M059J (cell line): ENCODE measurements at places on chromosomes 3 and 15. TPM values are rescaled to one million over a fixed set of nuclear protein-coding genes. Genes with fewer than 3 reads are reported as not detected.

DNA sequence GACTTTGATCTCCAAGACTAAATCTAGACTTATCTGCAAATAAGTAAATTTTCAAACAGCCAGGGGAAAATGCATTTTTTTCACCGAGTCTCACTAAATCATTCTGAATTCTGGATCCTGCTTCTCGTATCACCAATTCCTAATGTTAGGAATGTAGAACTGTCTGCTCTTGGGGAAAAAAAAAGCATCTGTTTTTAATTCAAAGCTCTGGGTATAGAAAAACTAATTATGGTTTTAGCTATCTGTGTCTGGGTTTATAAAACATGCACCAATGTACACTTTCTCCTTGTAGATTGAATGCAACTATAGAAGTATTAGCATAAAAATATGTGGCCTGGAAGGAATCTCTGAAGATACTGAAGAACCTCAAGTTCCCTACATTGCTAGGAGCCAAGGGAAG is 4.8 kb upstream of the CDAN1 start:
- no peak for DNase-seq

LRRC2 gene
- total RNA-seq, result 0.17 and 1.1 TPM in 2 replicates

DNA sequence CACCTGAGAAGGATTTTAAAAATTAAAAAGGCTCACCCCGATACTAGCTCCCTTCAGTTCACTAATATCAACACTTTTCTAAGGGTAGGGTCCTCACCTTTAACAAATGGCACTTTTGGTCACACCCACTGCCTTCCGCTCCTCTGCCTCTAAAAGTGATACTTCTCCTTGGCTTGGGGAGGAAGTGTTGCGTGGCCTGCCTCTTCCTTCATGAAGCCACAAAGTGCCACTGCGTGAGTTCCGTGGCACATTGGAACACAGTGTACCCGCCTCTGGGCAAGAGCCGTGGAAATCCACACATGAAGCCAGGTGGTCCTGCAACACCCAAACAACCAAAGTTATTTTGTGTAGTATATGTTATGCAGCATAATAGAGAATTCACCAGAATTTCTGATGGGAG is 3.9 kb downstream of the B4GALT4 start:
- DNase-seq, result no peak

DNA sequence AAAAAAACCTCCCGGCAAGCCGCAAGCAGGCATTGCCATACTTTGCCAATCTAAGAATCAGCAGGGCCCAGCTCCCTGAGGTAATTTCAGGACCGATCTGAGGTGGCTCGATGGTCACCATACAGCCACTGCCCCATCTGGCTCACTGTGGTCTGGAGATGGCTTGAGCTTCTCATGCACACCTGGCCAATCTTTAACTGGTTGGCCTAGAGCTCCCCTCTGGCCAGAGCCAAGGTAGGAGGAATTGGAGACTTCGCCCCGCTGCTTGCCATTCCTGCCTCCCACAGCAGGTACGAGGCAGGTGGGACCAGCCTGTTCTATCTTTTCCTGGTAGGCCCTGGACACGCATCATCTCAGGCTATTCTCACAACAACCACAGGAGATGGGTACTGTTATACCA is 10.1 kb downstream of the CYP1A2 start:
- DNase-seq, result no peak

COL6A5 gene
- not detected in 2 replicates for total RNA-seq

DNA sequence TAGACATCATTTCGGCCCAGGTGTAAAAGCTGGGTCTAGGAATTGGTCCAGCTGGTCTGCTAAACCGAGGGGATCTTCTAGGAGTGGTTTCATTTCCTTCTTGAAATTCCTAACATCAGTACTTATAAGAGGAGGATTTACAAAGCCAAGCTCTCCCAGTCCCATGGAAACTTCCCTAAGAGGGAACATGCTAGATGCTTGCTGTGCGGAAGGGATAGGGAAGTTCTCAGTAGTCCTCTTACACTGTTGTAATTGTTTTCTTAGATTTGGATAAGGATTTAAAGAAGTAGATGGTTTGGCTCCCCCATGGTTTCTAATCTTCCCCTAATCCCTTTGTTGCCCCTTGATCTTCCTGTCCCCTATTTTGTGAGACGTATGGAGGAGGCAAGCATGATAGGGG is 89.7 kb upstream of the XCR1 start:
- DNase-seq, result no peak

DNA sequence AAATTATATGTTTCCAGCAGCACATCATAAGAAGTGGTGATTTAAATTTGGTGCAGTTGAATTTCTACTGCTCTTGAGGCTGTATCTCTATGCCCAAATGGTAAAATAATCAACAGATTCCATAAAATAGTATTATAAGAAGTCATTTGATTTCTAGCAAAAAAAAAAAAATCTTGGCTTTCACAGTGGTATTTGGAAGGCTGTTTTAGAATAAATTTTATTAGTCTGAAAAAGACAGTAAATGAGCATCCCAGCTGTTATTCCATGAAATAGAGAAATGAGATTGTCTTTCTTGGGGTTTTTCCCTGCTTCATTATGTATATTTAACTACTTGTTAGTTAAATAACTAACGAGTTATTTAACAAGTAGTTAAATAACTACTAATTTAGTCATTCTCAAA is 156.0 kb upstream of the ABI3BP start:
- no peak for DNase-seq

CHRFAM7A gene
- total RNA-seq, result 1.1 and 2.4 TPM in 2 replicates

GRCh38 chr3:57675530-57675929 is 17.3 kb downstream of the DENND6A start:
- DNase-seq, result no peak

KY gene
- total RNA-seq, result 0.66 and 0.76 TPM in 2 replicates

DNA sequence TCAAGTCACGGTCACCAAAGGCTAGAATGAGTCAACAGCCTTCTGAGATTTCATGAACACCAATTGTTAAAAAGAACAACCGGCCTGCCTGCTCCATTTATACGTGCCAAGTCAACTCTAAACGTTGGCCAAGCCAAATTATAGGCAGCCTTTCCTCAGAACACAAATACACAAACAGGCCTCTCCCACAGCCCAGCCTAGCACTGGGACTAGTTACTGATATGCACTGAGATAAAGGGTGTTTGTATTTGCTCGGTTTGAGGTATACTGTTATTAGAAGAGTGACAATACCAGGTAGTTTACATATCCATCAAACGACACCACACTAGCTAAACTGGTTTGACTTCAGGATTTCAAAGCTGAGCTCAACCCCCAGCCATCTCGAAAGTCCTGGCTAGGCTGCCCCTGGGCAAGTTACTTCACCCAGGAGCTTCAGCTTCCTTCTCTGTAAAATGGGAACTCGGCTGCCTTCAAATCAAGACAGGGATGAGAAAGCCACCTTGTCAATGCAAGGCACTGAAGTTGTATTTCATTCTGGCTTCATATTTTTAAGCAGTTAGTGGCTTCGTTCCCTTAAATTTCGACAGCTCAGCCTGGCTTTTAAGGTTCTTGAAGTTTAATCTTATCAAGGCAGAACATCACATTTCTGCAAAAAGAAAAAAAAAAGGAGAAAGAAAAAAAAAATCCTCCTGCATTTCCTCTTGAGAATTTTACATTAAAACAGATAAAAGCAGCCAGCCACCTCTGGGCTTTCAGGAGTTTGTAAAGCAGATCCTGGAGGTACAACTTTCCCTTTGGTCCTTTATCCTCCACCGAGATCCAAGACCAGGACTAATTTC is 4.0 kb downstream of the TLE3 start:
- peak; percentile 10 for DNase-seq

IGF2BP2 gene
- total RNA-seq, result 59.1 and 72.0 TPM in 2 replicates

FMN1 gene
- total RNA-seq, result 5.3 and 7.7 TPM in 2 replicates

- no peak for DNase-seq
Observed at GRCh38 chr3:155944081-155944480, 73.6 kb downstream of the GMPS start.

- no peak for DNase-seq
Observed at GRCh38 chr3:29639578-29640290, 358.9 kb downstream of the RBMS3 start.

GRCh38 chr3:42999212-42999611 is 20.1 kb downstream of the GASK1A start:
- no peak for DNase-seq

FNDC3B gene
- total RNA-seq, result 55.0 and 79.0 TPM in 2 replicates

DNA sequence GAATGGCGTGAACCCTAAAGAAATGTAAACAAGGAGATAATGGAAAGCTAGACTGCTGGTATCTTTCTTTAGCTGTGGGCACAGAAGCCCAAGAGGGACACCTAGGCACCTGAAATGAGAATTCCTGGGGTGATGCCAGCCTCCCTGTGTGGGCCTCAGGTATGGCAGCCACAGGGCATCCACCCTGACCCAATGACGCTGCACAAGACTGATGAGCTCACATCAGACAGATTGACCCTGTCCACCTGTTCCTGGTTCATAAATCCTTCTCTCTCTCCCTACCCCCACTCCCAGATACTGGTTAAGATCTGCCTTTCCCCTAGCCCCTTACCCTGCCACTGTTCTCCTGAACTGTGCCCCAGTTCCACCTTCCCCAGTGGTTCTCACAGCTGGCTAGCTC is 1.5 kb downstream of the GLB1 start:
- no peak for DNase-seq

GRCh38 chr15:47523681-47524475 is 193.4 kb upstream of the SEMA6D start:
- DNase-seq, result peak; percentile 34

GRCh38 chr15:72754096-72754495 is 29.5 kb downstream of the ADPGK start:
- no peak for DNase-seq

GRCh38 chr3:142013326-142013980 is 135.9 kb downstream of the TFDP2 start:
- DNase-seq, result no peak

GRCh38 chr3:52781741-52782140 is 4.3 kb downstream of the ITIH1 start:
- no peak for DNase-seq

GRCh38 chr15:79307251-79307650 is 3.7 kb upstream of the TMED3 start:
- no peak for DNase-seq

- DNase-seq, result no peak
Observed at GRCh38 chr3:63015614-63016309, 140.5 kb upstream of the CADPS start.

LMCD1 gene
- total RNA-seq, result 10.0 and 18.1 TPM in 2 replicates

GRCh38 chr3:88418219-88418618 is 268.5 kb downstream of the C3orf38 start:
- DNase-seq, result no peak

NT5DC2 gene
- 36.5 and 50.0 TPM in 2 replicates for total RNA-seq

- peak; percentile 27 for DNase-seq
Observed at GRCh38 chr3:17905996-17906395, 163.6 kb upstream of the TBC1D5 start.

GAP43 gene
- total RNA-seq, result 0.71 TPM in 1 of 2 replicates, not detected in the other

ROPN1 gene
- not detected in 2 replicates for total RNA-seq

VIPR1 gene
- total RNA-seq, result 0.12 and 0.15 TPM in 2 replicates

MME gene
- 45.1 and 51.7 TPM in 2 replicates for total RNA-seq

- no peak for DNase-seq
Observed at GRCh38 chr3:47746264-47746663, 35.4 kb downstream of the SMARCC1 start.

DNA sequence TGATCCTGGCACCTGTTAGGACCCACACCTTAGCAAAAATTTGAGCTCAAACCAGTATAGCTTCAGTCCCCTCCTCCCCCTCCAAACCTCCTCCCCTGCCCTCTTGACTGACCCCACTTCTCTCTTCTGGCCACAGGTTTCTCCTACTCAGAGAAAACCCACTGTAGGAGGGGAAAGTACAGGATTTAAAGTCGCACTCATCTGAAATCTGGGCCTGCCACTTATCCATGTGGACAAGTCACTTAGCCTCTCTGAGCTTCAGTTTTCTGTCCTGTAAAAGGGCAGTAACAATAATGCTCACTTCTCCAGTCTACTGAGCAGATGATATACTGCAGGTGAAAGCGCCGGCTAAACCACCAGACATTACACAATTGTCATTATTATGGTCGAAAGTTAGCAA is 142.7 kb downstream of the MEGF11 start:
- no peak for DNase-seq

PLA2G4F gene
- total RNA-seq, result not detected in 2 replicates

- no peak for DNase-seq
Observed at GRCh38 chr3:192700885-192701284, 26.5 kb downstream of the FGF12 start.

DNA sequence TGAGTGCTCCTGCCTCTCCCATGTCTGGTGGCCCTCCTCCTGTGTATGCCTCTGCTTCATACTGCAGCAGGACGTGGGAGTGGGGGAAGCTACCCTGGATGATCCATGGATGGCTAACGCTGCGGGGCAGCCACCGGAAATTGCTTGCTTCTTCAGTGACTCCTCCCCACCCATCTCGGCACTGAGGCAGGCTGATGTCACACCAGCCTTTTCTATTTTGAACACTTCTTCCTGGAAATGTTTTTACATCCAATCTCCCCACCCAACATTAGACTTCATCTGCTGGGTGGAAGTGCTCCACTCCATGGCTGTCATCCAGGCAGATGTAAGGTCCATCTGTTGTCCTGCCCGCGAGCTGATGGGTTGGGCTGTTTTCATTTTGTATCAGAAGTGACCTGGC is 58.9 kb upstream of the MUC13 start:
- DNase-seq, result no peak

DNA sequence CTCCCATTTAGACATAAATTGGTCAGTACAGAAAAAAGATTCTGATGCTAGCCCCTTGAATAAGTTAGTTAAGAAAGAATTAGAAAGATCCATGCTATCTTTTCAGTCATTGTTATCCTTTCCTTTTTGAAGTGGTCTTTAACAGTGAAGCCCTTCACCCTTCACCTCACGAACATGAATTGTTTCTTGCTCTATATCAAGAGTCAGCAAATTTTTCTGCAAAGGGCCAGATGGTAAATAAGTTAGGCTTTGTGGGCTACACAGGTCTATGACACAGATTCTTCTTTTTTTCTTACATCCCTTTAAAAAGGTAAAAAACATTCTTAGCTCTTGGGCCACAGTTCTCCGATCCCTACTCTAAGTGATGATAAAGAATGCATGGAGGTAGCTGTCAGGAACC is 74.9 kb downstream of the DMXL2 start:
- no peak for DNase-seq

DNA sequence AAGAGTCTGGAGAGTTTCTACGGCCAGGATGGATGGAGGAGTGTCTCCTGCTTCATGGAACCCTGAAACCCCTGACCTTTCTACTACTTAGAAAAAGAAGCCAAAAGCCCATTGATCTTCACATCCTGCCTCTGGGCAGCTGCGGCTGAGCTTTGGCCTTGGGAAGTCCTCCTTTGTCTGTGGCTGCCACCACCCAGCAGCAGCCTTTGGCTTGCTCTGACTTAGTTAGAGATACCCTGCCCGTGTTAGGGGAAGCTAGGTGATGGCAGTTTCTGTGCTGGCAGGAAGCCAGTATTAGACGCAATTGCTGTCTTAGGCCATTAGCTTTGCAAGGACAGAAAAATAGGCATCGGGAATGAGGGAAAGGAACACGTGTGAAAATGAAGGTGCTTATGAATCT is 18.8 kb downstream of the APH1B start:
- DNase-seq, result no peak

- peak; percentile 70 for DNase-seq
Observed at GRCh38 chr3:52099001-52099401, 42.6 kb upstream of the DUSP7 start.

DNA sequence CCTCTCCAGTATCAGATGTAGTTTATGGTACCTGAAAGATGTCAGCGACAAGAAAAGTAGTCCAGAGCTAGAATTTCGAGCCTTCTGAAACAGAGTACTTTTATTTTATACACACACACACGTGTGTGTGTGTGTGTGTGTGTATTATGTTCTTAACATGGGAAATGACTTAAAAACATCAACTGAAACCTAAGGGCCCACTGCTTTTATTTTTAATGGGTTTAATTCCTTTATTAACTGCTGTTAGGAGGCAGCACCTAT is 1.9 kb downstream of the TCF12 start:
- DNase-seq, result no peak
